ENCODE measurements at places on chromosomes 16 and 17.

DNA sequence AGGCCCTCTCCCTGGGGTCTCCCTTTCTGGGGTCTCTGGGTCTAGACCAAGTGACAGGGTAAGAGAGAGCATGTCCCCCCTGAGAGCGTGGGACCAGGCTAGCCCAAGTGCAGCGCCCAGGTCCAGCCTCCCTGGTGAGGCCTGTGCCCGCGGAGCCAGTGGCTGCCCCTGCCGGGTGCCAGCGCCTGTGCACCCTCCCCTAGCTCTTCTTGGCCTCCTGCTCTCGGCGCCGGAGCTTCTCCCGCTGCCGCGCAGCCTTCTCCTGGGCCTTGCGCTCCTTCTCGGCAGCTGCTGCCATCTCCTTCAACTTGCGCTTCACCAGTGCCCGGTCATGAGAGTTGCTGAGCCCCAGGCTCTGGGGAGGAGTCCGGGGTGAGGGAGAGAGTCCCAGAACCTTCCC, 17.3 kb downstream of the SAMD14 start:
- DNase-seq = no peak

DNA sequence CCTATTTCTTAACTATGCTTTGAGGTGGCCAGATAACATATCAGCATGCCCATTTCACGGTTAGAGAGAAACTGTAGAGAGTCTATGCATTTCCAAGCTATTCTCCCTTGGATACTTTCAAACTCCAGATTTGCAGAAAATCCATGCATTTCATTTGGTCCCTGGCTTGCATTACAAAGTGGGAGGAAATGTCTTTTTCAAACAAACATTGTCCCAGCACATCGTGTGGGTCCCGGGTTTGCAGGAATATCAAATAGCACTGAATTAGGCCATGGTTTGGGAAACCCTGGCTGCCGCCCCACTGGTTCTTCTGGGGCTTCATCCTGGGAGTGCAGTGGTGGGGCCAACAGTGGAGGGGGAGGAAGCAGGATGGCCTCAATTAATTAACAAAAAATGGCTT, 171.9 kb downstream of the IRX5 start:
- no peak for DNase-seq

DNA sequence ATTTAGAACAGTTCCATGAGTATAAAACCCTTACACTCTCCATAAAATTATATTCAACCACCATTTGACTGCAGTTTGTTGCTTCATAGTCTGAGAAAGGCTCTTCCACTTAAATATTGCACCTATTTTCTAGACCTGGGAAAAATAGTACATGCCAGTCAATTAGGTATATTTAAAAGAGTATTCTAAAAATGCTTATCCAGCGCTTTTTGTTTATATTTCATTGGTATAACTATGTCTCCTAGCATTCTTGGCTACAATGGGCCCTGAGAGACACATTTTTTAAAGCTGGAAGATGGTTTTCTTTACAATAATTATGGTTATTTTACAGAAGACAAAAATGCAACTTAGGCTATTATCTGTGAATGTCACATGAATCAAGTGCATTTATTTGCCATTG, 439.4 kb downstream of the KCNJ18 start:
- no peak for DNase-seq

GRCh38 chr17:80608326-80608725, 63.7 kb downstream of the RPTOR start:
- no peak for DNase-seq

DNA sequence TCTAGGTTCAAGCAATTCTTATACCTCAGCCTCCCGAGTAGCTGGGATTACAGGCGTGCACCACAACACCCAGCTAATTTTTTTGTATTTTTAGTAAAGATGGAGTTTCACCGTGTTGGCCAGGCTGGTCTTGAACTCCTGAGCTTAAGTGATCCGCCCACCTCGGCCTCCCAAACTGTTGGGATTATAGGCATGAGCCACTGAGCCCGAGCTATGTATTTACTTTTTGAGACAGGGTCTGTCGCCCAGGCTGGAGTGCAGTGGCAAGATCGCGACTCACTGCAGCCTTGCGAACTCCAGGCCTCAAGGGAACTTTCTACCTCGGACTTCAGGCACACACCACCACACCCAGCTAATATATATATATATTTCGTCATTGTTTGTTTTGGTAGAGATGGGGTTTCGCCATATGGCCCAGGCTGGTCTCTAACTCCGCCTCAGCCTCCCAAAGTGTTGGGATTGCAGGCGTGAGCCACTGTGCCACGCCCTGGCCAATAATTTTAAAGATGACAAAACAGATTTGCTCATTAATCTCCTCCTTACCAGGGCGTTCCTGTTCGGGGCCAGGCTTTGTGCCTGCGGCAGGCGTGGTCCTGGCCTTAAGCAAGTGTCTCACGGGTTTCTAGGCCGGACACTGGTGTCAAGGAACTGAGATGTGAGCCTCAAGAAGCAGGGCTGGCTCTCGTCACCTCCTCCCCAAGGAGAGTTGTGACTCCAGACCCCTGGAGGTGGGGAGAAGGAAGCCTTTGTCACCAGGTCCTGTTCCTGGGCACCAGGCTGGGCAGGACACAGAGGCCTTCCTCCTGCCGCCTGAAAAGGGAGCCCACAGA, 4.3 kb upstream of the NPW start:
- no peak for DNase-seq

DNA sequence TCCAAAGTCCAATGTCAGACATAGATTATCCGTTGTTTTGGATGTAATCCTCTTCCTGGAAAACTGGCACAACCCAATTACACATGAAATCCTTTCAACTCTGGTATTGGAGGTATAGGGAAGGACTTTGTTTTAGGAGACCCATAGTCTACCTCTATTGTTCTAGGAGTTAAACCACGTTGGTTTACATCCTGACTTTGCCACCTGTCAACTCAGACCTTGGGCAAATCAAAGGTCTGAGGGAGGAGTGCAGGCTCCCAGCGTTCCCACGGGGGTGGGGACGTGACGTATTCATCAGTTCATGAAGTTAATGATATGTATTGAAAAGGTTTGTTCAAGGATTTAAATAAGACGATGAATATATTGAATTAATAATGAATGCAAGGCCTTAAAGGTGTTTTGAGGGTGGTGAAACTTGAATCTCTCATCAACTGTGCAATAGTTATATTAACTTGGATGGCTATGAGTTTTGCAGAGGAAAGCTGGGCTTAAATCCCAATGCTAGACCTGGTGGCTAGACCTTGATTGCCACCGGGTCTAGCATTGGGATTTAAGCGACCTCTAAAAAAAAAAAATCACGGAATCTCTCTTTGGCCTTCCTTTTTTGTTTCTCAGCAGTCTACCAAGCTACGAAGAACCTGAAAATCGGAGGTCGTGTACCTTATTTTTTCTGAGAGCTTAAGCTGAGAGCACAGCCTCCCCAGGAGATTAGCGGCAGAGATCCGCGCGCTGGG, 744 bp upstream of the NF1 start:
- DNase-seq = no peak

DNA sequence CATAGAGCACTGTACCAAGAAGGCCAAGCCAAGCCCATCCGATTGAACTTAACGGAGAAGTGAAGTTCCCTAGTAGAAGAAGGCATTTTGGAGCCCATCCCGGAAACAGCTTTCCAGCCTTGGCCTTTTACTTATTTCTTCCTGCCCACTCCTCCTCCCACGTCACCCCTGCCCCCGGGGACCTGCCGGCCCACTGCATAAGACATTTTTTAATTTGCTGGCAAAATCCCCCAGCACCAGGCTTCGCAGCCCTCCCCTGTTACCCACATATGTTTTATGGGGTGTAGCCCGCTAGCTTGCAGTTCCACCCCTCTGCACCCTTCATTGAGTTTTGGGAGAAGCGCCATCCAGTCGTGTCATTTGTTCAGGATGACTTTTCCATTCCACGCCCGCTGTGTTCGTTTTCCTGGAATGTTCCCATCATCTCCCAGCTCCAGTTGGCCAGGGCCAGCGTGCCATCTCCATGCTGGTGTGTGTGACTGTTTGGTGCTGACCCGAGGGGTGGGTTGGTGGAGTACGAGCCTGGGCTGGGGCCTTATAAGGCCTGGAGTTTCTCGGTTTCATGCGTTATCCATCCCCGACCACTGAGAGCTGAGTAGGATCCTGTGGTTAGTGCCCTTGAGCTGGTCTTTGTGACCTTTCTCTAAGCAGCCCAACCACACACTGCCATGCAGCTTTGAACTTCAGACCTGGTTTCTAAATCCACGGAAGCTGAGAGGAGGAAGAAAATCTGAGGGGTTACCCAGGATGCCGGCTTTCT, 20.0 kb upstream of the TBX2 start:
- no peak for DNase-seq

- DNase-seq = no peak
These were observed 33.8 kb downstream of the MPRIP start for GRCh38 chr17:17076066-17076465.

DNA sequence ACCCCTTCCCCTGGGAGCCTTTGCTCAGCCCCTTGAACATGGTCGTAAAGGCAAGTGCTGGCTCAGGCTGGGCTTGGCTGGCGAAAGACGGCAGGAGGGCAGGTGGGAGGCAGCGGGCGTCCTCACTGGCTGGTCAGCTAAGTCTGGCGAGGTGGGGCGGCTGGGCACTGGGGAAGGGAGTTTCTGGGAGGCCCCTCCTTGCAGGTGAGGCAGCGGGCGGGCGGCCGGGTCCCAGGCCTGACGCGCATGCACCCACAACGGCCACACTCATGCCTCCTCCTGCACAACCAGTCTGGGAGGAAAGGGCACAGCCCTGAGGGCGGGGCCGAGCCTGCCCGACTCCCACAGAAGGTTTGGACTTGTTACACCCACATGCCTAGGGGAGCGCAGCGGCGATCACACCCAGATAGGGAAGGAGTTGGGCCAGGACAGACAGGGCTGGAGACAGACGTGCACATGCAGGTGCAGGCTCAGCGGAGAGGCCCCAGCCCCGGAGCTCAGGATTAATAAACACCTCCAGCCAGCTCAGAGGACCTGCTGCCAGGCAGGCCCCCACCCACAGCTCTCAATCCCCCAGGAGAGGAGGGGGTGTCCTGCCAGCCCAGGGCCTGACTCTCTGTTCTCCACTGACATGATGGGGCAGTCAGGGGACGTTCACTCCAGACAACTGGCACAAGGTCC, at the start of gene EVPL:
TSS of gene EVPL (minus strand) at position 148 of the 681 bp plus-strand sequence. CDS start at position 40, 108 bp downstream.
- DNase-seq = no peak

- DNase-seq = no peak
These were observed 22.9 kb downstream of the UBN1 start for GRCh38 chr16:4870138-4870671.

DNA sequence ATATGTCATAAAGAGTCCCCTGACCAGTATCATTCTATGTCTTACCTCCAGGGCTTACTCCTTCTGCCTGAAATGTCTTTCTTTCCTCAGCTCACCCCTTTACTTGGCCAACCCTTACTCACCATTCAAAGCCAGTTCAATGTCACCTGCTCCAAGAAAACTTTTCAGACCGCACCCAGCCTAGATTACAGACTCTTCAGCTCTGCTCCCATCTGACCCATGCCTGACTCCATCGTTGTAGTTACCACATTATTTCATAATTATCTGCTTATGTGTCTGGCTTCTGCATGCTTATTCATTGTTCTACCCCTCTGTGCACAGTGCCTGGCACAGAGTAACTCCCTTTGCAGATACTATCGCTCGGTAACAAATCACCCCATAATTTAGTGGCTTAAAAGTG, 62.5 kb upstream of the TOB1 start:
- DNase-seq = no peak

DNA sequence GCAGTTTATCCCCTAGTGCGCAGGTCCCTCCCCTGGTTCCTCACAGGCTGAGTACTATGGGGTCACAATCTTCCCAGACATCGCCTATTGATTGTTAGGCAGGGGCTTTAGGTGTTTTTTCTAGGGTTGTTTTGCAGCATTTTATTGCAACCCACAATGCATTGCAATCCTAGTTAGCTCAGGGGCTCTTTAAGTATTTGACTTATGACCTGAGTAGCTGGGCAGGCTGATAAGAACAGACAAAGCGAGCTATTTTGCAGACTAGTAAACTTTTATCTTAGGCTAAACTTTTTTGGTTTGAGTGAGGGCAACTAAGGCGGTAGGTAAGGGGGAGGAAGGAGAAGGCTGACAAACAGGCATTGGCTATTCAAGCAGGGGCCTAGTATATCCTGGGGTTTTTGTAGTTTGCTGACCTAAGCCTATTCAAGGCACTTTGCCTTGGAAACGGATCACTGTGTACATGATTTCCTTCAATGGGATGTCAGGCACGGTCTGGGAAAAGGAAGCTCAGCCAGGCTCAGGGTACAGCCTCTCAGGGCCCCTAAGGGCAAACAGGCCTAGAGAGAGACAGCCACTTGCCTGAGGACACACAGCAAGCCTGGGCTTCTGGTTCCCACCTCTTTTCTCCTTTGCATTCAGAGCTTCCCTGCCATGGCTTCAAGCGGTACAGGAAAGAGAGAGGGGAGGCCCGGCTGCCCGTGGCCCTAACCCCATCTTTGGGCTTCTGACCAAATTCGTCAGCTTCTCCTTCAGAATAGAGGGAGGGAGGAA, 6.4 kb downstream of the DRC7 start:
- DNase-seq = no peak

GRCh38 chr17:45948881-45949624, 50.0 kb upstream of the STH start:
- no peak for DNase-seq

DNA sequence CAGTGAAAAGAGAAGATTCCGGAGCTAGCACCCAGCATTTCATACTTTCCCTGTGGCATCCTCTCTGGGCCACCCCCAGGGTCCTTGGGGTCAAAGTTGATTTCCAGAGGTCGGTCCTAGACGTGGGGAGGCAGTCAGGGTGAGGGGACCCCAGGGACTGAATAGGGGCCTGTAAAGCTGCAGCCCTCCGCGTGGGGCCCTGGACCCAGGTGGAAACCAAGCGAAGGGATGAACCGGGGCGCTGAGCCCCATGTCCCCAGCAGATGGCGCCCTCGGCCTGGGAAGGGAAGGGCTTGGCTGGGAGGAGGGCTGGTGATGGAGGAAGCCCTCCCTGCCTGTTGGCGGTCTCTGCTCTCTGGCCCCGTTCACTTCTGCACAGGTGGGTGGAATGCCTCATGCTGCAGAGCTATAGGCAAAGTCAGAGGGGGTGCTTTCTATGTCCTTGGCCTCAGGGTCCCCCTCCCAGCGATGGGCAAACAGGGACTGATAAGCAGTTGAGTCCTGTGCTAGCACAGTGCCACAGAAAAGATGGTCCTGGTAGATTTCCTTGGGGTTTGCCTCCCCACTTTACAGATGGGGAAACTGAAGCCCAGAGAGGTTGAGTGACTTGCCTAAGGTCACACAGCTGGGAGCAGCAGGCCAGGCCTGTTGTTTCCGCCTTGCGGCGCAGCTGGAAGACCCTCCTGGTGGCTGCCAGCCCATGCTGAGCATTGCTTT, 163.4 kb upstream of the CIBAR2 start:
- DNase-seq = no peak

Data from NCI-H446 (cell line).